Activated naive CD4-positive, alpha-beta T cell (primary cell): ENCODE measurements at places on chromosomes 1 and 21.
A peak's percentile ranks its signal among the peaks of the same experiment; 100 is the strongest.

DNA sequence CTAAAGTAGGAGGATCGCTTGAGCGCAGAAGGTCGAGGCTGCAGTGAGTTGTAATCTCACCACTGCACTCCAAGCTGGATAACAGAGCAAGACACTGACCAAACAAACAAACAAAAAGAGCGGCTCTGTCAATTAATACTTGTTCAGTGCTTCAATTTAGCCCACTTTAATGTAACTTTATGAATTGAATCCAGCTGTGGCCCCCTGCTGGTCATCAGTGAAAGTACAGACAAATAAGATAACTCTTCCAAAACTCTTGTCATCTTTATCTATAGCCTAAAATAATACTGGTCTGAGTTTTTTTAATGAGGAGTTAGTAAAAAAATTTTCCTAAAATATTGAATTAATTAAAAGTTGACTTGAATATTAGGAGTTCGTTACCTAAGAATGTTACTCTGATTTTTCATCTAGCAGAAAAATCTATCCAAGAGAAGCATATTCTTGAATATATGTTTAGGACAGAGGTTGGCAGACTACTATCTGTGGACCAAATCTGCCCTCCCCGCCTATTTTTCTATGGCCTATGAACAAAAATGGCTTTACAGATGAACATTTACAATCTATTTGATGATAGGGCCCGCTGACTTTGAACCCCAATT, 26.1 kb downstream of the ATP5PF start:
- DNase-seq, result peak; percentile 4

GRCh38 chr1:247111700-247112478, 7.7 kb upstream of the ZNF669 start:
- no peak for DNase-seq

GRCh38 chr1:111221633-111222291, 5.8 kb upstream of the CHI3L2 start:
- DNase-seq, result peak; percentile 30

DNA sequence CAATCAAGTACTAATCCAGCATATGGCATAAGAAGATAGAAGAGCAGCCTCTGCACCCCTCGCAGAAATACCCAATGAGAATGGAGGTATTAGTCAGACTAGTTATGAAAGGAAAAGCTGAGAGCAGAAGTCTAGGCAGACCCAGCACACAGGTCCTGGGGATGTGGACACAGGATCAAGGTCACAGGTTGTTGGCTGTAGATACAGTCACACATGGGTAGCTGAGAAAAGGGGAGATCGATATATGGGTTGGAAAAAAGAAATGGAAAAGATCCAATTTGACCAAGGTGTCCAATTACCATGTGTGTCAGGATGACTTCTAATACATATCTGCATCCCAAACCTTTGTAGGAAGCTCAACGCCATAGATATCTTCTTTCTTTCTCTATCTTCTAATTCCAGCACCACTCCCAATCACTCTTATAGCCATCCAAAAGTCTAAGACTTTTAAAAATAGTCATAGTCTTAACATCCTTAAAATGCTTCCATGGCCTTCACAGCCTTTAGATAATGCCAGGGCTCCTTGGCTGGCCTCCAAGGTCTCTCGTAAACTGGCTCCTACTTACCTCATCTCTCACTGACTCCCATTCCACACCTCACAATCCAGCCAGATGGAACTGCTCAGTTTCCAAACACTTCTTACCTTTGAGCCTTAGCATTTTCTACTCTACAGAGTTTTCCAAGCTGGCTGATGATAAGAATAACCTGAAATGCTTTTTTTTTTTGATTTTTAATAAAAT, 8.3 kb upstream of the ZC3H11B start:
- DNase-seq, result no peak

- DNase-seq, result no peak
Observed at GRCh38 chr1:230510496-230510895, 84.4 kb upstream of the PGBD5 start.

DNA sequence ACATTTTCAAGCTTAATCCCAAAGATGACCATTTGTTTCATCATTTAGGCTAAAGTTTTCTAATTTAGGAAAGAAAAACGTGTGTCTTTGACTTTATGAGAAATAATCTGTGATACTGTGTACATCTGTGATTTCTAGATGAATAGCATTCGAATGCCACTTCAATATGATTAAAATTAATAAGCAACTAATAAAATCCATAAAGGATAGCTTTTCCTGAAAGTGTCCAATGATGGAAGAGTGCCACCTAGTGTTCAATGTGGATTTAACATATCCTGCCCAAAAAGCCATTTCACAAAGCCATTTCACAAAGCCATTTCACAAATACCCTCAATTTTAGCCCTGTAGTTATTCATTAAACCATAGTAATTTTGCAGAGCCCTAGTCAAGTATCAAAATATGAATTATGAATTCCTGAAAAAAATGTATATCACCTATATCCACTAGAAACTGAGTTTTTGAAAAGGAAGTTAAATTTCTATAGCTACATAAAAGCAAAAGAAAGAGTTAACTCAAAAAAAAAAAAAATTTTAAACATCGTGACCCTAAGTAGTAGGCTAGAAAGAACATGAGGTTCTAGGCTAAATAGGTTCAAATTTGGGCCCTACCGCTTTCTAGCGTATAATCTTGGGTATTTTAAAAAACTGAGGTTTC, 19.1 kb downstream of the NME7 start:
- DNase-seq, result no peak

GRCh38 chr1:61078618-61079295, 3.6 kb upstream of the NFIA start:
- DNase-seq, result no peak

- no peak for DNase-seq
Observed at GRCh38 chr1:185803241-185803640, 69.0 kb downstream of the HMCN1 start.

DNA sequence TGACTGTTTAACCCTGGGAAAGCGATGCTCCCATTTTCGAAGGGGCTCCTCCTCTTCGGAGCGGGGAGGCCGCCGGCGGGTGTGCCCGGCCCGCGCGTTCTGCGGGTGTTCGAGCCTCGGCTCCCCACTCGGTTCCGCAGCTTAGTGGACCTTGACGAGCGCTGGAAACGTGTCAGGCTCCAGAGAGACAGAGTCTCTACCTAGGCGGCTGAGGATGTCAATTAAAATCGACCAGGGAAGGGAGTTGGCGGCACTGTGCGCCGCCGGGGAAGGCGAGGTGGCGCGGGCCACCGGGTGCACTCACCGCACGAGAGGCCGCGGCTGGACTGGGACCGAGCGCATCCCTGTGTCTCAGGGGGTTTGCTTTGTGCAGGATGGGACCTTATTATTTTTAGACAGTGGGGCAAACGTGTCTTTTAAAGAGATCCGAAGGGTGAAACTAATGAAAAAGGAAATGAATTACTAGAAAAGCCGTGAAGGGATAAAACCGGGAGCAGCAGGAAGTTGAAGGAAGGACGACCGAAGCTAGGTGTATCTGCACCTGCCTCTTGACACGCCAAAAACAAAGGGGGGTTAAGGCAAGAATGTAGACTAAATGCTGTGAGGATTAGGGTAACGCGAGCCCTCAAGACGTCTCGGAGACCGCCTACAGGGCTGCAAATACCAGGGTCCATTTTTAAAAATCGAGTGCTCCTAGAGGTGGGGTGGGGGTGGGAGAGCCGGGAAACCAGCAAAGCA, 5.6 kb downstream of the LHX4 start:
- no peak for DNase-seq

- DNase-seq, result no peak
Observed at GRCh38 chr1:204130981-204131892, 20.6 kb downstream of the ETNK2 start.

- no peak for DNase-seq
Observed at GRCh38 chr1:52814465-52814864, 28.1 kb upstream of the ZYG11A start.

DNA sequence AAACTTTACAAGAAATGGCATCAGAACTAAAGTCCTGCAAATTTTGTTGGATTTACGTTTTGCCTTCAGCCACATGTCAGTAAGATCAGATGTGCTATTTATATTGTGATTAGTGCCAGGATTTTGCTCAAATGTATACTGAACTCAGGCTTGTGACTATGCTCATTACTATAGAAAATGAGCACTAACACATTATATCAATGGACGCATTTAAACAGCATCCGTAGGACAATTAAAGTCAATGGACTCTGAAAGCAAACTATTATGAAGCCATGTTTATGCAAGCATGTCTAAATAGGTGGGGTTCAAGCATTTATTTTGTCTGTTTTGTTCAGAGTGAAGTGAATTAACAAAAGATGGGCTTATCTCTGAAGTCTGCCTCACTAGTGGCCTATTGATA, 20.6 kb upstream of the DDAH1 start:
- no peak for DNase-seq

- DNase-seq, result no peak
Observed at GRCh38 chr1:29506678-29507225, 270.4 kb downstream of the PTPRU start.

DNA sequence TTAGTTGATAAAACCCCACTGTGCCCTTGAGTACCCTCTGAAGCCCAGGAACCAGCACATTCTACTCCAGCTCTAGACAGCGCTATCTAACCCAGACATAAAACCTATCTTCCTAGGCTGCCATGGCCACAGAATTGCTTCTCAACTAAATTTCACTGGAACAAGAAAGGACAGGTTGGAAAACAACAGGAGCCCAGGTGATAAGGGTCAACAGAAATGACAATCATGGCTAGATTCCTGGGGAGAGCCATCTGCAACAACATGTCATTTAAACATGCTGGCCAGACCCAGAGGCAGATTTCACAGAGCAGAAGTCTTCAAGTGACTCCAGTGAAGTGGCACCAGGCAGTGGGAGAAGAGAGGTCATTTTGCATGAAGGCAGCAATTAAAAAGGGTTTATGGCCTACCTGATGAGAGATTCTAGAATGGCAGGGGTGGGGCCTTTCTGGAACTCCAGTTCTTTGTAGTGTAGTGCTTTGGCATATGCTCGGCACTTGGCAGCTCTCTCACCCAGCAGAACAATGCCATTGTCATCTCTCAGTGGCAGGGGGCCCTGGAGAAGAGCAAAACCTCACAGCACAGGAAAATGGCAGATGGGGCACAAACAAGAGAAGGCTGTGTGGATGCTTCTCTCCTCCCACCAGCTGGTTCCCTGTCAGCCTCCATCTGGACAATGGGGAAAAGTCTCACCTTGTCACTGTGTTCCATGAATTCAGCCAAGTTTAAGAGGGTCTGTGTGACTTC, 9.9 kb downstream of the ANGPTL7 start:
- DNase-seq, result no peak

- DNase-seq, result no peak
Observed at GRCh38 chr1:175481126-175482070, 262.0 kb downstream of the TNR start.

- no peak for DNase-seq
Observed at GRCh38 chr1:234915924-234916675, 212.5 kb downstream of the TOMM20 start.

GRCh38 chr1:230825761-230826160, 42.6 kb downstream of the C1orf198 start:
- no peak for DNase-seq

DNA sequence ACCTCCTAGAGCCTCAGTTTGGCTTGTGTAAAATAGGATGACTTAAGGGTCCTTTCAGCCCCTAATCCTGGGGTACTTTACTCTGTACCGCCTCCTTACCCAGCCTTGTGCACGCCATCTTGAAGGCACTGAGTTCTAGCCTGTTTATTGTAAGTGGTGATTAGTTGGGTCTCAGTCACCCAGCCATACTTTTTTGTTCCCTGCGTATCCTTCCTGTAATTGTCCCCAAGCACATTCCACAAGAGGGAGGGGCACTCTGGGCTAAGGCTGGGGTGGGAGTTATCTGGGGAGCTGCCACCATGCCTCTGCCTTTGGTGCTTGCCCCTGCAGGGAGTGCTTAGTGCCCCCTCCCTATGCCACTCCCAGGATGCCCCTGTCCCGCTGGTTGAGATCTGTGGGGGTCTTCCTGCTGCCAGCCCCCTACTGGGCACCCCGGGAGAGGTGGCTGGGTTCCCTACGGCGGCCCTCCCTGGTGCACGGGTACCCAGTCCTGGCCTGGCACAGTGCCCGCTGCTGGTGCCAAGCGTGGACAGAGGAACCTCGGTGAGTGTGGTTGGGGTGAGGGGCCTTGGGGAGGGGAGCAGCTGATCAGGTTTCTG, 856 bp downstream of the FDPS start:
- DNase-seq, result no peak

DNA sequence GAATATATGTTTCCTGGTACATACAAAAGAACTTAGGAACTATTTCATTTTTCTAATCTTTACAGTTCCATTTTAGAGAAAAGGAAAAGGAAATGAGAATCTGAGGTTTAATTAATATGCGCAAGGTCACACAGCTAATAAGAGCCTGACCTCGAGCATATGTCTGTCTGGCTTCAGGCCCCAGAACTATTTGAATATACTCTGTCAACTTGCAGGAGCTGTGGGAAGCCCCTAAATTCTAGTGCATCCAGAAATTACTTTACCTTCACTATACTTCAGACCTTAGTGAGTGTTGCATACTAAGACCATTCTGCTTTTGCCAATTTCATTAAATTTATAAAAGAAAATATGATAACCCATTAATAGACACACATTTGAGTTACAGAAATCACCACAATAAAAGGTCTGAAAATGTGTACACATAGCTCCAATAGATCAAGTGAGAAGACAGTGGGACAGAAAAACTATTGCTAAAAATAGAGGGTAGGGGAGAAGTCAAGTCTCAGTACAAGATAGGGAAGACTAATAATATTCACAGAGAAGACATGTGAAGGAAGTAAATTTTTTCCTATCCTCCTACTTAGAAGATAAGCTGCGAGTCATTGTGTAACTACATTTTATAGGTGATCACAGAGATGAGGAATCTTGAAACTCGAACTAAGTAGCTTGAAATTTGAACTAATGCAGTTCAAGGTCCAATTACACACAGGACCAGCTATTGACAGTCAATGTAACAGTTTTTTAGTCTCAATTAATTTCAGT, 3.8 kb downstream of the RGS13 start:
- DNase-seq, result no peak

GRCh38 chr1:109770331-109771095, 6.8 kb upstream of the EPS8L3 start:
- no peak for DNase-seq

GRCh38 chr21:33058527-33058926, 11.4 kb upstream of the OLIG1 start:
- DNase-seq, result no peak
